ENCODE measurements at places on chromosomes 4 and X. TPM values are rescaled to one million over a fixed set of nuclear protein-coding genes. Genes with fewer than 3 reads are reported as not detected.

ERCC6L gene
- 0.30 TPM for total RNA-seq

ANKRD37 gene
- total RNA-seq: 24.3 TPM

ARAP2 gene
- 1.2 TPM for total RNA-seq

USP38 gene
- total RNA-seq: 22.0 TPM

NAP1L2 gene
- total RNA-seq: 0.59 TPM

SUPT20HL1 gene
- under 0.01 TPM for total RNA-seq

PSAPL1 gene
- total RNA-seq: not detected

PPEF2 gene
- total RNA-seq: not detected

CPZ gene
- 30.3 TPM for total RNA-seq

EFHC2 gene
- 0.23 TPM for total RNA-seq

F8A3 gene
- total RNA-seq: 0.78 TPM

FAM9B gene
- not detected for total RNA-seq

EXOC1L gene
- not detected for total RNA-seq

SOWAHD gene
- total RNA-seq: 0.09 TPM

PDGFRA gene
- total RNA-seq: 82.1 TPM

CSAG2 gene
- total RNA-seq: not detected

Measured in smooth muscle cell of the umbilical artery (primary cell).